ENCODE measurements at places on chromosomes 1 and 21. TPM values are rescaled to one million over a fixed set of nuclear protein-coding genes. Genes with fewer than 3 reads are reported as not detected.

MYOM3 gene
- total RNA-seq = 284 TPM

AKR7A3 gene
- total RNA-seq = 0.36 TPM

TFF2 gene
- total RNA-seq = not detected

DNA sequence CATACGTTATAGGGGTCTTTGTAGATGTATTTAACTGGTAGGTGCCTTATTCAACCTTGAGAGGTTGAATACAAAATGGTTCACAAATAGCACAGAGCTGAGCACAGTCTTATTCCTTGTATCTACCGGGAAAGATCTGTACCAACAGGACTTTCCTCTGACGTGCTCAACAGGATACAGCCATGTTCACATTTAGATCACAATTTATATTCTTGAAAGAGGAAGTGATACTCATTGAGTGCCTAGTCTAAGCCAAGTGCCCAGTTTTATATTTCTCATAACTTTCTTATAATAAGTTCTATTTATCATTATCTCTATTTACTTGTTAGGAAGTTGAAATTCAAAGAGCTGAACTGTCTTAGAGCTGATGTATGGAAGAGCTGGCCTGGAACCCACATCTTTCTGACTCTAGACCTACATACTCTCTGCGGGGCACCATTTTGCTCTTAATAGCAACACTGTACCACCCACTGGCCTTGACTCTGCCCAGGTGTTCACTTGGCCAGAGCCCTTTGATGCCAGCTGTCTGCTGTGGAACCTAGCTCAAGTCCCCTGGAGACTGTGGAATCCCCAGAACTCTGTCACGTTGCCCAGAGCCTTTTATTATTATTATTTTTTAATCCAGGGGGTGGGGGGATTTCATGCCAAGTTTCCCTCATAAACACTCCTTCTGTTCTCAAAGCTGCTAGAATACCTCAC is 156.2 kb downstream of the TPR start:
- no peak for DNase-seq

DNA sequence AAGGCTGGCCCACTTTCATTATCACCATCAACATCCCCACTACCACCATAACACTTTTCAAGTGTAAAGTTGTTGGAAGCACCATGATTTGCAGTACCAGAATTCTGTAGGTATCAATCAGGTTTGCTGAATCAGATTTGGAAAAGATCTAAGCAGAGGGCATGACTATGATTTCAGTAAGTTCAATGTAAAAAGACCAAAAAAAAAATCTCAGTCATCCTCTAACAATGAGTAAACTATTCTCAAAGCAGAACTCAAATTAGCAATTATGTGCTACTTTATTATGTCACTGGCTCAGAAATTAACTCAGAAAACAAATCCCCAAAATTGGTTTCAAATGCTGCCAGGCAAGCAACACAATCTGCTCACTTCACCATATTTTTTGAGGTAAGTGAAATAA is 187.8 kb upstream of the HP1BP3 start:
- no peak for DNase-seq

All from psoas muscle (tissue), 8 donors.